Kidney epithelial cell (primary cell): ENCODE measurements at places on chromosomes 5 and 9.

GRCh38 chr9:6415266-6415665 is 2.3 kb downstream of the UHRF2 start:
- DNase-seq = no peak

DNA sequence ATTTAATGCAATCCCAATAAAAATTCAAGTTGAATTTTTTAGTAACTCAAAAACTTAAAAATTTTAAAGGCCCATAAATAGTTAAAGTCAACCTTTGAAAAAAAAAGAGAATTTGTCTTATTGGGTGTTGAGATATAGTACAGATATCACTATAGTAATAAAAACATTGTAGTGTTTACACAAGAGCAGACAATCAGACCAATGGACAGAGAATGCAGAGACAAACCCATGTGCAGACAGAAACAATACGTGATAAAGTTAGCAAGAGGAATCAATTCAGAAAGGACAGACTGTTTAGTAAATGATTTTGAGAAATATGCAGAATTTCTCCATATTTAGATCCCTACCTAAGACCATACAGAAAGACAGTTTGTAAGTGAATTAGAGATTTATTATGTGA is 33.9 kb downstream of the GOLGA1 start:
- DNase-seq = no peak

- DNase-seq = no peak
These were observed 18.7 kb upstream of the PARP8 start for GRCh38 chr5:50647726-50648125.

GRCh38 chr5:125073090-125073489 is 326.7 kb upstream of the ZNF608 start:
- no peak for DNase-seq

- no peak for DNase-seq
These were observed 2.1 kb downstream of the EDIL3 start for GRCh38 chr5:84382363-84383295.

GRCh38 chr5:158463938-158464337 is 605.0 kb upstream of the CLINT1 start:
- DNase-seq = no peak

DNA sequence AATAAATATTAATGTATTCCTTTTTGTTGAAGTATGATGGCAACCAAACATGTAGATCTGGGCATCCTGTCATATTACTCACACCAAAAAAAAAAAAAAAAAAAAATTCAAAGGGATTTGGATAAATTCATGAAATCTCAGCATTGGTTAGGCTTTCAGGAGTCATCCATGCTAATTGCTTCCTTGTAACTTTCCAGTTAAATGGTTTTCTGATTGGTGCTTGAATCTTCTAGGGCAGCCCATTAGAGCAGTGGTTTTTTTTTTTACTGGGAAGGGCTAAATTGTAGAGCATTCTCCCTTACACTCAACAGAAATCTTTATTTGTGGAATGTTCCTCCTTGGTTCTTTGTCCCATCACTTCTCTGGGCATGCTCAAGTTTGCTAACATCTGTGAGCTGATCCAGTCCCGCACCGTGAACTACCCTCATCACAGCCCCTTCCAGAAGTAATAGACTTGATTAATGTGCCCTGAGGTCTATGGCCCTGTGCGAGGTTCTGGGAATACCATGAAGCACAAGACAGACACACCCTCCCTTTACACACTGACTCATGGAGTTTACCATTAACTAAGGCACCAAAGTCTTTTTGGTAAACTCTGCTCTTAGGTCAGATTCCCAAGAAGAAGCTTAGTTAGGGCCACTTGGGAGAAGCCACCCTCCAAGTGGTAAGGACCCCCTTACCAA is 56.0 kb downstream of the RGS3 start:
- DNase-seq = peak; percentile 95

DNA sequence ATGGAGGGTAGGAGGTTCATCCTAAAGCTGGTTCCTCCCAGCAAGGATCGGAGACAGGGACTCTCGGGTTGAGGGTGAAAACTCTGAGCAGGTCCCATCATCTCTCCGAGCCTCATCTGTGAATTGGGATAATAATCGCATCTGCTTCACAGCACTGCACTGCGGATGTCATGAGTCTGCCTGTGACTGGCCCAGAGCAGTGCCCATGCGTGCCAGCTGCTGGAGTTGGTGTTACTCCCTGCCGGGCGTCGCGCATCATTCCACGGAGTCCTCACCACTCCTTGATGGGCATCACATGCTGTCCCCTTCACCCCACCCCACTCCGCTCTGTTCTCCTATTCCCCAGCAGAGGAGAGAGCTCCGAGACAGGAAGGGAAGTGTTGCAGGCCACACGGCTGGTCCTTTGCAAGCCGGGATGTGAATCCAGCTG is 35.1 kb upstream of the ORM1 start:
- DNase-seq = no peak

DNA sequence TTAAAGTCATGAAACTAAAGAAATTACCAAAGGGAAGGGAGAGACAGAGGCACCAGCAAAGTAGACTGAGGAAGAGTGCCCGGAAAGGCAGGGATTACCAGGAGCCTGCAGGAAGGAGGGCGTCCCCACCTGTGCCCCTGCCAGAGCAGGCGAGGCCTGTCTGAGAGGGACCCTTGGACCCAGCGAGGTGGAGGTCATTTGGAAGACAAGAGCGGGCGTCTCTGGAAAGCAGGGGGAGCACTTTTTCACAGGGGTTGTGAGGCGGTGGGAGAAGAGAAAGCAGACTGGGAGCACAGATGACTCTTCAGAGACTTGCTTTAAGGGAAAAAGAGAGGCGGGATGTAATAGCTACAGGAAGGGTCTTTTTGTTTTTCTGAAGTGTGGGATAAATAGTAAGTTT is 27.5 kb upstream of the SLC2A8 start:
- DNase-seq = no peak

- no peak for DNase-seq
These were observed 51.1 kb downstream of the GNA14 start for GRCh38 chr9:77597057-77597456.

DNA sequence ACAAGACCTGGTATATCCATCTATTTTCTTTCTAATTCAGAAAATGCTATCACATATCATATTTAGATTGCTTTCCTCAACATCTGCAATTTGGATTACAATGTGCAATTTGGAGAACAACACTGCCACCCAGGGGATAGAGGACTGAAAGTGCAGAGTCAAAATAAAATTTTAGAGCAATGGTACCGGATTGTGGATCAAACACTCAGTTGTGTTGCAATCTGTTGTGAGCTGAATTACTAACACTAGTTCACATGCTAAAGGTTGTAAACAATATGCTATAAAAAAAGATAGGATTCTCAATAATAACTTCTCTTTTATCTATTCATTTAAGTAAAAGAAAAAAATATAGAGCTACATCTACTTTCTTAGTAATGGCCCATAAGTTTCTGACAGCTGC is 11.9 kb upstream of the SRFBP1 start:
- DNase-seq = no peak

DNA sequence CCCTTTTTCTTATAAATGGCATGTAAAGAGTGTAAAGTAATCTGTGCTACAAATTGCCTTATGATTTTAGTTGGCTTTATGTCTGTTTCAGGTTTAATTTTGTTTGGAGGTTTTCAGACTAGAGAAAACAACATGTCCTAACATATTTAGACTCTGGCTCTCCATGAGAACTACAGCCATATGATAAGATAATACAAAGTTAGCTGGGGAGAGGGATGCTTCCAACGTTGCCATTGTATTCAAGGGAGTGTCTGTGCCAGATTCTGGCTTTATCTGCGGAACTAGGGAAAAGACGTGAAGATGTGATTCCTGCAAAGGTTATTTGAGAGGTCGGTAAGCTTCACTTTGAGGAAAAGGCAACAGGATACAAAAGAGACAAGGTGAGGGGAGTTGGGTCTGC is 140.0 kb upstream of the OTULINL start:
- DNase-seq = no peak

- peak; percentile 25 for DNase-seq
These were observed 1263.3 kb upstream of the CDH9 start for GRCh38 chr5:28301712-28302111.
